Fibroblast of skin of right quadriceps (primary cell): ENCODE measurements at places on chromosomes 1 and 21.

- peak; percentile 56 for DNase-seq
Observed at GRCh38 chr1:16396591-16396990, 29.5 kb downstream of the SZRD1 start.

GRCh38 chr1:11730429-11730891 lies 5.5 kb upstream of the AGTRAP start:
- peak; percentile 37 for DNase-seq

DNA sequence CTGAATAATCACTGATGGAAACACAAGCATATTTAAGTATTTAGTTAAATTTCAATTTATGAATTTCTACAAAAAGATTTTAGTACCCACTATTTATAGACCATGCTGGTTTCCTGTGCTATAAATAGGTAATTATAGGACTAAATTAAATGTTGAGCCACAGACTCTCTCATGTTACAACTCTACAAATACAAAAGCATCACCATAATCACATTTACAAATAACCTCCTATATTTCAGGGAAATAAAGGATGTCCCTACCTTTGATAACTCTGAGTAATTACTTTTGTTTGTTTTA lies 32.6 kb upstream of the CCDC190 start:
- DNase-seq, result no peak

- no peak for DNase-seq
Observed at GRCh38 chr21:32955311-32956060, 70.2 kb upstream of the OLIG2 start.

- no peak for DNase-seq
Observed at GRCh38 chr1:214423045-214423444, 128.4 kb downstream of the PTPN14 start.

GRCh38 chr1:66944330-66945274 lies 19.8 kb downstream of the MIER1 start:
- peak; percentile 64 for DNase-seq

DNA sequence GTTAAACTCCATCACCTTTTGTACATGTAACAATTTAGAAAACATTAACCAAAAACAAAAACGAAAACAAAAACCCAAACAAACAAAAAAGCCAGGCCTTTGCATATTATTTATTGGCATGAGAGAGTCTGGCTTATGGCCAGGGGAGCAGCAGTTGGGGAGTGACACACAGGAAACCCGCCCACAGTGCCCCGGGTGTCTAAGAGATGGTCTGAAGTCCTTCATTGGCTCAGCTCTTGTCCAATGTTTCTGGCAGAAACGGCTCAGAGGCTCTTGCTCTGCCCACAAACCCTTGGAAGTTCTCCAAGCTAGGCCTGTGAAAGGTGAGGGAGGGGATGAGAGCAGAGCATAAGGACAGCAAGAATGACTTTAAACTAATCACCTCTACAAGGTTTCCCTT lies 131.5 kb downstream of the CNIH3 start:
- peak; percentile 55 for DNase-seq

- peak; percentile 2 for DNase-seq
Observed at GRCh38 chr1:79005945-79006344, 585 bp downstream of the ADGRL4 start.

DNA sequence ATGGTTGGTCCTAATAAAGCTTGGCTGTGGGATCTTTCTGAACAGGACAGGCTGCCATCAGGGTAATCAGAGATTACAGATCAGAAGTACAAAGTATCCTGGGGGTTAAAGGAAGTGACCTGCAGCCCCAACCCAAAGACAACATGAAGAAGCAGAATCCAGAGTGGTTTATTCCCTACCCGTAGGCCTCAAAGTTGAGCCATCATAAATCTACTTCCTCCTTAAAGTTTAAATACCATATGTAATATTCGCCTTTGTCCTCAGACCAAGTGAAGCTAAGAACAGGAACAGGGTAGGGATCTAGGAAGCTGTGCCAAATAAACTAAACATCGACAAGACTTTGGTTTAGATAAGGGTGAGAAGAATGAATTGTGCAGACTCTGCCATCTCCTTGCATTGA lies 15.9 kb upstream of the DHX9 start:
- DNase-seq, result no peak

- peak; percentile 55 for DNase-seq
Observed at GRCh38 chr1:16367968-16368890, 1.2 kb downstream of the SZRD1 start.

DNA sequence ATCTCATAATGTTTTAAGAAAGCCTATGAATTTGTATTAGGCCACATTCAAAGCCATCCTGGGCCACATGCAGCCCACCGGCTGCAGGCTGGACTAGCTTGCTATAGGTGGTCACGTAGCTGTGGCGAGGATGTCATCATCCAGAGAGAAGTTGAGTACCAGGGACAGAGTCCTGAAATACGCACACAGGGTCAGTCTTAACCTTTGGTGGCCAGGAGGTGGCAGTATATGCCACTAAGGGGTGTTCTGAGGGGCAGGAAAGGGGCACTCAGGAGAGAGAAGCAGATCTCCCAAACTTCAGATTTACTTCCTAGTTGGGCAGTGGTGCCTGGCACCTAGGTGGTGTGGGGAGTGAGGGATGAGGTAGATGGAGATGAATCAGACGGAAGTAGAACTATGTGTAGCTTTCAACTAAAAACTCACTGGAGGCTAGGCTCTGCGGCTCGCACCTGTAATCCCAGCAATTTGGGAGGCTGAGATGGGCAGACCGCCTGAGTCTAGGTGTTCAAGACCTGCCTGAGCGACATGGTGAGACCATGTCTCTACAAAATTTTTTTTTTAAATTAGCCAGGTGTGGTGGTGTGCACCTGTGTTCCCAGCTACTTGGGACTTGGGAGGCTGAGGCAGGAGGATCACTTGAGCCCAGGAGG lies 16.3 kb upstream of the CDK18 start:
- DNase-seq, result peak; percentile 48

DNA sequence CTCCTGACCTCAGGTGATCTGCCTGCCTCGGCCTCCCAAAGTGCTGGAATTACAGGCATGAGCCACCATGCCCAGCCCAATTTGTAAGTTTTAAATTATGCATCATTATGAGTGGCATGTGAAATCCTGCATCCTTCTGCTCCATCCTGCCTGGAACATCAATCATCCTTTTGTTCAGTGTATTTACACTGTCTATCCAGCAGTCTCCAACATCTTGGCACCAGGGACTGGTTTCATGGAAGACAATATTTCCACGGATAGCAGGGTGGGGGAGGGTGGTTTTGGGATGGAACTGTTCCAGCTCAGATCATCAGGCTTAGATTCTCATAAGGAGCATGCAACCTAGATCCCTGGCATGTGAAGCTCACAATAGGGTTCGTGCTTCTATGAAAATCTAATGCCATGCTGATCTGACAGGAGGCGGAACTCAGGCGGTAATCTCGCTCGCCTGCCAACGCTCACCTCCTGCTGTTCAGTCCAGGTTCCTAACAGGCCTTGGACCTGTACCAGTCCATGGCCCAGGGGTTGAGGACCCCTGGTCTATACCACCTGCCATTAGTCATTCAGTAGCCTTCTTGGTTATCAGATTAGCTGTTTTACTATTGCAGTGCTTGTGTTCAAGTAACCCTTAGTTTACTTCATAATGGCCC lies 22.2 kb upstream of the TCEA3 start:
- no peak for DNase-seq

GRCh38 chr1:177200290-177200689 lies 29.5 kb downstream of the BRINP2 start:
- no peak for DNase-seq

DNA sequence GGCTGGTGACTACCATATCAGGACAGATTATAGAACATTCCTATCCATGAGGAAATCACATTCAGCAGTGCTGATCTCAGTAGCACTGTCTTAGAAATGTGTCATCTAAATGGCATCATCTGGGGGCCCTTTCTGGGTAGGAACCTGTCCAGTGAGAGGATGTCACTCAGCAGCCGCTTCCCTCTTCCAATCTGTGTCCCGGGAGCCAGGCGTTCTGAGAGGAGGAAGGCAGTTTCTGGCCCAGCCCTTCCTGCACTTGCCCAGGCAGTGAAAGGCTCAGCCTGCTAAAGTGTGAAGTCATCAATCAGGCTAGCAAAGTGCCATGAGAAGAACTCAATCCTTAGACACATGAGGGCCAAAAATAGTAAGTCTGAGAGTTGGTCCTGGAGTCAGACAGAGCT lies 25.6 kb downstream of the RAB4A start:
- peak; percentile 81 for DNase-seq
